Breast epithelium (tissue), 4 donors: ENCODE measurements at places on chromosomes 2 and 18. TPM values are rescaled to one million over a fixed set of nuclear protein-coding genes. Genes with fewer than 3 reads are reported as not detected.

GRCh38 chr2:45009303-45009927, at the start of gene SIX2:
TSS of gene SIX2 (minus strand) at chr2:45009452. CDS start at chr2:45009110, 342 bp downstream.
- peak within 1 kb of the TSS; percentile 90 for H3K27ac ChIP-seq
- H3K4me3 ChIP-seq = peak within 1 kb of the TSS; percentile 68
- DNase-seq = peak; percentile 84
- H3K27me3 ChIP-seq = peaks cover 72% of the 10 kb centered on the region
- H3K4me1 ChIP-seq = peaks cover 6% of the 10 kb centered on the region

DNA sequence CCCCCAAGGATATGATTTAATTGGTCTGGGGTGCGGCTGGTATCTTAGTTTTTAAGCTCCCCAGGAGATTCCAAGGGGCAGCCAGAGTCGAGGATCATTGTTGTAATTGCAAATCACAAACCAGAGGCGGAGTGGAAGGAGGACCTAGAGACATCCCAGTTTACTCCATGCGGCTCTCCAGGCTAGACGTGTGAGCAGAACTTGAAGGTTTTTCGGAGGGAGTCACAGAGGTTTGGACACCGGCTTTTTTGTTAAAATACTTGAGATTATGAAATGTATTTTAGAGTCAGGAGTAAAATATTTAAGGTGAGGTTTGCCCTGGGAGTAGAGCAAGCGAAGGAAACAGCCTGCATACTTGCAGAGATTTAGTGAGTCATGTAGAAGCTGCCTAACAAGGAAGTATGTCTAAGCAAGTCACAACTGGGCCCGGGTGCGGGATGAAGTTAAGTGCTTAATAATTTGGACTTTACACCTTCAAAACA, 39.5 kb downstream of the TGOLN2 start:
- no peaks in the 10 kb centered on the region for H3K27me3 ChIP-seq
- no peaks in the 10 kb centered on the region for H3K36me3 ChIP-seq
- H3K4me3 ChIP-seq = no peak overlapping the region
- no peak for DNase-seq
- no peaks in the 10 kb centered on the region for H3K4me1 ChIP-seq

- H3K27me3 ChIP-seq = no peaks in the 10 kb centered on the region
- H3K4me1 ChIP-seq = no peaks in the 10 kb centered on the region
- no peak overlapping the region for H3K27ac ChIP-seq
- no peak for DNase-seq
Observed at GRCh38 chr2:63661076-63661475, 72.3 kb downstream of the MDH1 start.

GRCh38 chr2:147515213-147515612, 329.6 kb upstream of the ACVR2A start:
- no peak overlapping the region for H3K4me3 ChIP-seq
- H3K27ac ChIP-seq = no peak overlapping the region
- DNase-seq = no peak
- no peaks in the 10 kb centered on the region for H3K36me3 ChIP-seq
- H3K4me1 ChIP-seq = no peaks in the 10 kb centered on the region

The GPR35 gene
- 4.7 TPM for total RNA-seq

GRCh38 chr2:9818097-9818496, 25.2 kb upstream of the TAF1B start:
- no peak overlapping the region for H3K4me3 ChIP-seq
- H3K27me3 ChIP-seq = no peaks in the 10 kb centered on the region
- H3K4me1 ChIP-seq = peaks cover 5% of the 10 kb centered on the region

- H3K4me1 ChIP-seq = no peaks in the 10 kb centered on the region
- H3K36me3 ChIP-seq = no peaks in the 10 kb centered on the region
- no peak overlapping the region for H3K4me3 ChIP-seq
- no peaks in the 10 kb centered on the region for H3K27me3 ChIP-seq
- no peak overlapping the region for H3K27ac ChIP-seq
Observed at GRCh38 chr2:177359836-177360595, 32.6 kb upstream of the AGPS start.

DNA sequence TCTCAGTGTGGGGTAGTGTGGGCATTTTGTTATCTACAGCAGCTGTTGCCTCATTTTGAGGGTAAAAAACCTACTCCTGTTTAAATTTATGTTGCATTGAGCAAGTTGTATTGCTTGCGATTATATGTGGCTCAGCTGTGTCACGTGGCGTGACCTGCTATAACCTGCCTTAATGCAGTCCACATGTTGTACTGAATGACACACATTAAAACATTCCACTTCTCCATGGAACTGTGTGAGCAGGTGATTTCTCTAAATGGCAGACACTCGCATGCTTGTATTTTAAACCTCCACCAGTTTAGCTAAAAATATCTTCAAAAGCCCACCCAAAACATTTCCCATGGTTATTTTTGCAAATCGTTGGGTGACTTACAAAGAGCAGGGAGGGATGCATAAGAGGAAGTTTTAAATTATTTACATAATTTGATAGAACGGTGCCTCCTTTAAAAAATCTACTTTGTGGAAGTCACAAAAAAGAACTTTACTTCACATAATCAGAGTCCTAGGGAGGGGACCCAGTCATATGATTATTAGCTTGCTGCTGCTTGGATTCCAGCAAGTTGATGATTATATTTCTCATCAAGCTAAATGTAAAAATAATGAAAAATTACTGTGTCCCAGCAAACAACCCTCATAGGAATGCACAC, 163.3 kb upstream of the ZEB2 start:
- H3K36me3 ChIP-seq = no peaks in the 10 kb centered on the region
- no peak overlapping the region for H3K4me3 ChIP-seq
- no peaks in the 10 kb centered on the region for H3K4me1 ChIP-seq
- H3K27ac ChIP-seq = no peak overlapping the region

The FBXO48 gene
- total RNA-seq = 0.98 TPM

DNA sequence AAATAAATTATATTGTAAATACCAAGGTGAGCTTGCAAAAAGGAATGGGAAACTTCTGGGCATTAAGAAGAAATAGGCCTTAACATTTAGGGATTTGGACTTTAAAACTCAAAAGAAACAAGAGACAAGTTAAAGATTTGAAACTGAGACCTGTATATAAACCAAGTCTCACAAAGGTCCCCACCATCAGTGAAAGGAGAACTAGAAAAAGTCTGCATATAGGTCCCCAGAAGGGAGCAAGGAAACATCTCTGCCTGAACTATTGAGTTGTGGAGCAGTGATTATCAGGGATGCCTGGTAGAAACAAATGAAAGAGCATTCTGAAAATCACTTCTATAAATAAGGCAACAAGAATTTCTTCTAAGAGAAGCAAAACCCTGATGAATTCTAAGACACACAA, 30.5 kb upstream of the ITGAV start:
- no peak overlapping the region for H3K27ac ChIP-seq
- no peaks in the 10 kb centered on the region for H3K27me3 ChIP-seq
- no peak for DNase-seq
- H3K36me3 ChIP-seq = no peaks in the 10 kb centered on the region

GRCh38 chr2:99205491-99205890, 24.5 kb downstream of the MRPL30 start:
- H3K27ac ChIP-seq = no peak overlapping the region
- no peaks in the 10 kb centered on the region for H3K4me1 ChIP-seq
- no peak for DNase-seq
- no peak overlapping the region for H3K4me3 ChIP-seq

GRCh38 chr2:38038682-38039081, 37.3 kb downstream of the CYP1B1 start:
- no peak for DNase-seq
- no peaks in the 10 kb centered on the region for H3K27me3 ChIP-seq
- no peaks in the 10 kb centered on the region for H3K36me3 ChIP-seq
- no peaks in the 10 kb centered on the region for H3K4me1 ChIP-seq
- peak overlapping the region; percentile 90 for H3K27ac ChIP-seq

The ANKRD62 gene
- not detected for total RNA-seq

- H3K27me3 ChIP-seq = no peaks in the 10 kb centered on the region
- H3K27ac ChIP-seq = no peak overlapping the region
- H3K4me1 ChIP-seq = no peaks in the 10 kb centered on the region
- DNase-seq = no peak
Observed at GRCh38 chr18:24514439-24514838, 54.0 kb downstream of the HRH4 start.

DNA sequence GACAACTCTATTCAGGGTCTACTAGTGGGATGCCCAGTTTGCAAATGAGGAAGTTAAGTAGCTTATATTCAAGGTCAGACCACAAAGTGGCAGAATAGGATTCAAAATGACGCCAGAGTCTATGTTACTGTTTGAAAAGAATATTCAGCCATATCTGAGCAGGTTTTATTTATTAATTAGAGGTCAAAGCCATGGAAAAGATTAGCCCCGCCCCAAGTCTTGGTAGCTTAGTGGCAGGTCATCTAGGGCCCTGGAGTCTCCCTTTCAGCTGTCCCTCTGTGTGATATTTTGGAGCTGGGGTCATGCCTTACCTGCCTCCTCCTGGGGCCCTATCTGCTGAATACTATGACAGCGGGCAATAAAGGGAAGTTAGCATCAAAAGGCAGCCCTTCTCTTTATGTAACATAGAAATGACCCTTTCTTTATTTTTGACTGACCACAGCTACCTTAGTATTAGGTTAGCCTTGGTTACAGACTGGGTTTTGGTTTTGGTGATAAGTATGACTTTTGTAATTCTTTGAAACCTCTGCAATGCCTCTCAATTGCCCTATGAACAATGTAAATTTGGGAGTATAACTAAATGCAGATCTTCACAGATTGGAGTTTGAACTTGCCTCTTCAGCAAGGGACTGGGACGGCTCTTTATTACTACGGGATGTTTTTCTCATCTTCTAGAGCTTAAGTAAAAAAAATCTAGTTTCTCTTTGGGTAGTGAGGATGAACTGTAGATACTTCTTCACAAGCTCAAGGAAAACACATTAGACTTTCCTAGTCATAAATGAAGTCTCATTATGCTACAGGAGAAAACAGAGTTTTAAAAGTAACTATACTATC, 153.0 kb upstream of the ITGA4 start:
- H3K4me1 ChIP-seq = no peaks in the 10 kb centered on the region
- no peaks in the 10 kb centered on the region for H3K36me3 ChIP-seq
- no peaks in the 10 kb centered on the region for H3K27me3 ChIP-seq
- no peak overlapping the region for H3K27ac ChIP-seq

The ADD2 gene
- 2.3 TPM for total RNA-seq

- H3K4me3 ChIP-seq = no peak overlapping the region
- no peak overlapping the region for H3K27ac ChIP-seq
- H3K27me3 ChIP-seq = no peaks in the 10 kb centered on the region
Observed at GRCh38 chr2:164688896-164689419, 67.7 kb upstream of the GRB14 start.

The CDKL4 gene
- 2.6 TPM for total RNA-seq

- no peaks in the 10 kb centered on the region for H3K4me1 ChIP-seq
- DNase-seq = no peak
- H3K4me3 ChIP-seq = no peak overlapping the region
- H3K27me3 ChIP-seq = no peaks in the 10 kb centered on the region
Observed at GRCh38 chr2:220601674-220602073, 970.4 kb downstream of the EPHA4 start.

DNA sequence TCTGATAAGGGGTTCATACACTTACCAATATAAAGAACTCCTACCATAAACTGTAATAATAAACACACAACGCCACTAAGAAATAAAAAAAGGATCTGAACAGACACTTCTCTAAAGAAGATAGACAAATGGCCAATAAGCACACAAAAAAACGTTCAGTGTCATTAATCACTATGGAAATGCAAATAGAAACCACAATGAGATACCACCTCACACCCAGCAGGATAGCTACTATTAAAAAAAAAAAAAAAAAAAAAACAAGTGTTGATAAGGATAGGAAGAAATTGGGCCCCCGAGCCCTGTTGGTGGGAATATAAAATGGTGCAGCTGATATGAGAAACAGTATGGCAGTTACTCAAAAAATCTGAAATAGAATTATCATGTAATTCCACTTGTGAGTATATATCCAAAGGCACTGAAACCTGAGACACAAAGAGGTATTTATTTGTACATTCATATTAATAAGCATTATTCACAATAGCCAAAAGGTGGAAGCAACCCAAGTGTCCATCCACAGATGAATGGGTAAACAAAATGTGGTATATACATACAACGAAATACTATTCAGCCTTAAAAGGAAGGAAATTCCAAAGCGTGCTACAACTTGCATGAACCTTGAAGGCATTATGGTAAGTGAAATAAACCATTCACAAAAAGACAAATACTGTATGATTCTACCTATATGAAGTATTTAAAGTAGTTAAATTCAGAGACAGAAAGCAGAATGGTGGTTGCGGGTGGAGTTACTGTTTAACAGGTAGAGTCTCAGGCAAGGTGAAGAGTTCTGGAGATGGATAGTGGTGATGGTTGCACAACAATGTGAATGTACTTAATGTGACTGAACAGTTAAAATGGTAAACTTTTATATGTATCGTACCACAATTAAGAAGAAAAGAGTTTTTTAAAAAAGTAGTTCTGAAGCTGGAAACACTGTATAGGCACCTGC, 17.9 kb downstream of the REV1 start:
- no peaks in the 10 kb centered on the region for H3K27me3 ChIP-seq
- H3K27ac ChIP-seq = no peak overlapping the region
- no peaks in the 10 kb centered on the region for H3K4me1 ChIP-seq
- no peak overlapping the region for H3K4me3 ChIP-seq
- no peaks in the 10 kb centered on the region for H3K36me3 ChIP-seq

The PLEK gene
- 3.6 TPM for total RNA-seq

- no peak overlapping the region for H3K27ac ChIP-seq
- H3K27me3 ChIP-seq = no peaks in the 10 kb centered on the region
- H3K4me1 ChIP-seq = no peaks in the 10 kb centered on the region
- H3K4me3 ChIP-seq = no peak overlapping the region
- DNase-seq = no peak
Observed at GRCh38 chr2:71003396-71003795, 8.7 kb upstream of the TEX261 start.

GRCh38 chr2:13255485-13255884, 538.7 kb downstream of the TRIB2 start:
- H3K27ac ChIP-seq = no peak overlapping the region
- H3K4me1 ChIP-seq = no peaks in the 10 kb centered on the region
- DNase-seq = no peak

GRCh38 chr2:168552450-168552856, 96.4 kb downstream of the CERS6 start:
- no peaks in the 10 kb centered on the region for H3K4me1 ChIP-seq
- no peak overlapping the region for H3K27ac ChIP-seq
- H3K27me3 ChIP-seq = no peaks in the 10 kb centered on the region
- H3K4me3 ChIP-seq = no peak overlapping the region

DNA sequence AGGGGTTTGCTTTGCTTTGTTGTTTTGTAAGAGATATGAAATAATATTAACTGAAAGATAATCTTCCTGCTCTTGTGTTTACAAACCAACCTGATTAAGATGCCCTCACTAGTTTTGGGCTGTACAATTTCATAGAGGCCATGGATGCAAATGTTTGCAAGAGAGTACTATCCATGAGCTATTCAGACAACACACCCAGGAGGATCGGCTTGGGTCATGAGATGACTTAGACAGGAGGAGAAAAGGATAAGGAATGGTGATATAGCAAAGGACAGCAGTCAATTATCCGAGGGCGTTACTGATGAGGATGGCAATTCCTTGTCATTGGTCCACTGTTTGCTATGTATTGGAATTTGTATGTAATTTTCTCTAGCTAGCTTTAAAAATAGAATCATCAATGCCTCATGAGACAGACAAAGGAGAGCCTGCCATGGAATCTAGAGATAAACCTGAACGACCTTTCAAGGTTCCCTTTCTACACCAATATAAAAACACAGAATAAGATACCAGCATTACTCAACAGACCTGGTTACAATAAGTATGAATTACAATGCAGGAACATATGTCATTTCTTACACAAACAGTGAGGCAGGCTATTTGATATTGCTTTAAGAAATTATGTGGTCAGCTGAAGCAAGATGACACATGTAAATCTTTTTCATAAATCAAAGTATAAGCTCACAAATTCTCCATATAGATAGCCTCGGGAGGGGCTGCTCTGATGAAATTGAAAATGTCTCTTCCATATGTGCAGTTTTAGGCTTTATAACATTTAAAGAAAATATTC, 54.4 kb upstream of the SOS1 start:
- no peaks in the 10 kb centered on the region for H3K27me3 ChIP-seq
- DNase-seq = no peak
- no peak overlapping the region for H3K4me3 ChIP-seq
- H3K4me1 ChIP-seq = no peaks in the 10 kb centered on the region
- no peak overlapping the region for H3K27ac ChIP-seq
